ENCODE measurements at places on chromosomes 2 and 18.

GRCh38 chr2:61604433-61604832 is 66.3 kb upstream of the XPO1 start:
- no peak for DNase-seq

GRCh38 chr2:128411431-128411830 is 92.8 kb upstream of the HS6ST1 start:
- no peak for DNase-seq

DNA sequence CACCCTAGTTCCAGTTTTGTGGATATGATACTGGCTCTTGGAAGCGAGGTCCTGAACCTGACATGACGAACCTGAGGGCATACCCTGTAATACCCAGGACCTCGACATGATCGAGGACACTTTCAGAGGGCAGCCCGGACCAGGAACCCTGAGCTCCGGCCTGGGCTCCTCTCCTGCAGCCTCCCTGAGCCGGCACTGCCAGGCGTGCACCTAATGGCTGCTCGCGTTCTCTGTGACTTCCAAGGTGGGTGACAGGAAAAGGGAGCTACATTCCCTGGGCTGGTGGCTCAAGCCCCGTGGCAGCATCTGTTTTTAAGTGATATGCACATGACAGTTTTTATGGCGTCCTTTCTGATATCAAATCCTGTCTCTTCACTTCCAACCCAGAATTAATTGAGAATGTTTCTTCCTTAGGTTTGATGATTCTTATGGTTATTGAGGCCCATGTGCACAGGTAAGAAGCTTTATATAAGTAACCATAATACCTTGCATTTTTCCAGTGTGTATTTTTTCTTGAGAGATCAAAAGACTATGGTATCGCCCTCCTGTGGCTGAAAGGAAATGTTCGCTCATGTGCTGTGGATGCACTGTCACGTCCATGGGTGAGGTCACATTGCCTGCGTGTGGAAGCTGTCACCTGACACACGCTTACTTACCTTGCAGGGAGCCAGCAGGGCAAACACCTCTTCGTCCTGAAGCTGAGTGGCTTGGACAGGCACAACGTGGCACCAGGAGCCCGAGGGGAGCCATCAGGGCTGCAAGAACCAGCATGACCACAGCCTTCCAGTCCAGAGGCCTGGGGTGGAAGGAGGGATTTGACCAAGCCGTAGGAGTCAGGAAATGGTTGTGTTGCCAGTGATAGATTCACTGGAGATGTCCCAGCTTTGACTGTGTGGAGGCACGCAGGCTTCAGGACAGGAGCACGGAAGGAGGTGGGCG is 367.4 kb upstream of the MYT1L start:
- DNase-seq, result no peak

DNA sequence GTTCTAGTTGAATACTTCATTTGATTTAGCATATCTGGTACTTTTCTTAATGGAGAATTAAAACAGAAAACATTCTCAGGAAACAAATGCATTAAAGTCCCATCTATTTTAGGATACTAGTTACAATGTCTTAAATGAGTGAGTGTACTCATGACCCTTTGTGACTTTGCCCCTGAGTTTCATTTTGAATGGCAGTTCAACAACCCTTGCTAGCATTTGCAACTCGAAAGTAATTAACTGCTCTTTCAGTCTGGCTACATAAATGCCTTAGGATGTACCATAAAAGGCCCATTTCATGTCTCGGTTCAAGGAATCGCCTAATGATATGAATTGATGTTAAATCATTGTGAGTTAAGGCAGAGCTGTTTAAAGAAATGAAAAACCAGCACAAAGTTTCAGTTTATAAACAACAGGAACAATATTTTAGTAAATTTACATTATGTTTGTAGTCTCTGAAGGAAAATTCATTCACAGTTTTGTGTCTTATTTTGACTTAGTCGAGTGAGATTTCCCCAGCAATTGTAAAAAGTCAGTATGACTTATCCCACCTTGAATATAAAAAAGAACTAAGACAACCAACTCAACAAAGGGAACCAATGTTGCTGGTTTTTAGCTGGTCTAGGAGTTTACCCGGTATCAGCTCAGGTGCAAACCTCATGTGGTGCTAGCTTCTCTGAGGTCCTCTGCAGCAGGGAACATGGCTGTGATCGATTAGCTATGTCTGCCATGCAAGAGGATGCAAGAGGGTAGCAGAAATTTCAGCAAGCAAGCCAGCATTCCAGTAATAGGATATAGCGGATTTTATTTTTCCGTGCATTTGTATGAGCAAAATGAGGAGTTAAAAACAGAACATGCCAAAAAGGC is 386.2 kb downstream of the PTPRM start:
- DNase-seq, result no peak

Data from fibroblast of upper back skin (primary cell).